Stimulated activated CD8-positive, alpha-beta memory T cell treated with anti-CD3 and anti-CD28 coated beads, Interleukin-12 subunit alpha, Interleukin-12 subunit beta, amount 100 ng/mL, for 4 hours (primary cell): ENCODE measurements at places on chromosomes 11 and 22.

- DNase-seq, result no peak
These were observed 34.8 kb upstream of the E2F8 start for GRCh38 chr11:19275496-19275895.

DNA sequence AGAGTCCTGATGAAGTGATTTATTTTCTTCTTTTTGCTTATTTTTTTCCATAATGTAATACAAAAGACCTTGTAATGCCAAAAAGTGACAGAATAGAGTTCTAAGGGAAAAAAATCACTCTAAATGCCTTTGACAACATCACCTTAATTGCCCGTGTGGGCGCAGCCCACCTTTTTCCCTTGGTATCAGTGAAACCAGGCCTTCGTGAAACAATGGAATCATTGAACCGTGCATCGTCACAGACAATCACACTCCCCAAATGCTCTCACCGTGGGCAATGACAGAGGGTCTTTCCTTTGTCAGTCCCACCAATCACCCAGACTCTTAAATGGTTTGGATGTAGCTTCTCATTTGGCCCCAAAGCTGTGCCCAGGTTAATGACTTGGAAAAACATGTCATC, 9.6 kb upstream of the SLC6A5 start:
- no peak for DNase-seq

- no peak for DNase-seq
These were observed 393.8 kb upstream of the SYN3 start for GRCh38 chr22:33451866-33452469.

- no peak for DNase-seq
These were observed 4.7 kb upstream of the JAM3 start for GRCh38 chr11:134063991-134064747.

- no peak for DNase-seq
These were observed 479 bp downstream of the ZNF280A start for GRCh38 chr22:22519591-22519990.

GRCh38 chr11:15229069-15229468, 114.3 kb downstream of the INSC start:
- DNase-seq, result no peak

DNA sequence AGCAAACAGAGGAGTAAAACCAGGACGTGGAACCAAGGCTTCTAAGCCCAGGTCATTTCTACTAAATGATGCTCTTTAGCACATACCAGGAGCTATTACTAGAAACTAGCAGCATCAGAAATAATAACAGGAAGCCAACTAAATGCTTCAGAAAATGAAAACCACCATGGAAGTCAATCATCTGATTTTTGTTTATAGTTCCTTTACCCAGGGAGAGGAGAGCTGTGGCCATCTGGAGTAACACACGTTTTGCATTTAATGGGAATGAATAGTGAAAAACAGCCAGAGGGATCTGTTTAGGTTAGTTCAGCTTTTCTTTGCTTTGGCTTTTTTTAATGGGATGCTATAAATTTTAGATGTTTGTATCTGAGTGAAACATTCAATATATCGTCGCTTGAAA, 250.7 kb upstream of the ARHGAP20 start:
- DNase-seq, result no peak

GRCh38 chr22:33116841-33117547, 58.8 kb upstream of the SYN3 start:
- DNase-seq, result no peak

GRCh38 chr22:27488456-27489177, 312.9 kb downstream of the MN1 start:
- no peak for DNase-seq
